Epithelial cell of prostate (primary cell): ENCODE measurements at places on chromosomes 12 and 14.

- DNase-seq, result no peak
Observed at GRCh38 chr14:104983231-104983721, 2.3 kb upstream of the CLBA1 start.

DNA sequence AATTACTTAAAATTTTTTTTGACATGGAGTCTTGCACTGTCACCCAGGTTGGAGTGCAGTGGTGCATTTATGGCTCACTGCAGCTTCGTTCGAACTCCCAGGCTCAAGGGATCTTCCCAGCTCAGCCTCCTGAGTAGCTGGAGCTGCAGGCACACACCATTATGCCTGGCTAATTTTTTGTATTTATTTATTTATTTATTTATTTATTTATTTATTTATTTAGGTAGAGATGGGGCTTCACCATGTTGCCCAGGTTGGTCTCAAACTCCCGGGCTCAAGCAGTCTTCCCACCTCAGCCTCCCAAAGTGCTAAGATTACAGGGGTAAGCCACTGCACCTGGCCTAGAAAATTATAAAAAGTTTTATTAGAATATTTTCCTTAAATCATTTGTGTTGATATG is 73.6 kb downstream of the DACT1 start:
- DNase-seq, result no peak

- DNase-seq, result peak; percentile 2
Observed at GRCh38 chr14:81946834-81947798, 413.5 kb upstream of the SEL1L start.

DNA sequence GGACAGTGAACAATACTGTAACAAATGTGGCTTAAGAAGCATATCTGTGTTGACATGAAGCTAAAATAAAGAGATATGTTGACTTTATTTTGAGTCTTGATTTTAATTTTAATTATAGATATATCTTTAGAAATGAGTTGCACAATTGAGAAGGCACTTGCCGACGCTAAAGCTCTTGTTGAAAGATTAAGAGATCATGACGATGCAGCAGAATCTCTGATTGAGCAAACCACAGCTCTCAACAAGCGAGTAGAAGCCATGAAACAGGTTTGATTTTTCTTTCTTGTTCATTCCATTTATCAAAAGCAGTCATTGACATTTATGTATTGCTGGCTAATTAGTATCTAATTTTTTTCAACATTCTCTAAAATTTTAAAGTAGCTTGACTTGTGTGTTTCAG is 15.8 kb downstream of the FGFR1OP2 start:
- DNase-seq, result no peak

- DNase-seq, result no peak
Observed at GRCh38 chr12:53664191-53664590, 11.7 kb downstream of the ATP5MC2 start.

DNA sequence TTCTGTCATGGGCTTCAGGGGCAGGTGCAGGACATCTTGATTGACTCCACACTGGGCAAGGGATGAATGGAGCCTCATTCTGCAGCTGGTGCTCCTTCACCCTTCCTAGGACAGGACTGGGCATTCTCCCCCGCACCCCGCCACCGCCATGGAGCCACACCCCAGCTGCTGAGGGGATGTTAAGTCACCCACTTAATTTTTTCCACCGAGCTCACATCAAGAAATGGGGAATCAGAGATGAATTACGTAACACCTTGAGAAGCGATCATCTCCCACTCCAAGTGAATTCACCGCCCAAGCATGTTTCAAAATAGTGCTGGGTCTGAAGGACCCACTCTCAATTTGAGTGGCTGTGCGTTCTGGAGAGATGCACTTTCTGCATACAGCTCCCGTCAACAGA is 94.2 kb downstream of the EML1 start:
- no peak for DNase-seq

DNA sequence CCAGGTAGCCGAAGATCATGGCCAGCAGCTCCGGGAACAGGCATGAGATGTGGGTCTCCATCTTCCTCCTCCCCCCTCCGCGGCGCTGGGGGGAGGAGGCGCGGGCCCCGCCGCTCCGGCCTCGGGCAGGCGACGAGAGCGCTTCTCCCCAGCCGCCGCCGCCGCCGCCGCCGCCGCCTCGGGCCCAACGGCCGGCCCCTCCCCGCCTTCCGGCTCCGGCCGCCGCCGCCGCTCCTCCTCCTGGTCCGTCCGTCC is 448 bp downstream of the FBXL14 start:
- no peak for DNase-seq

DNA sequence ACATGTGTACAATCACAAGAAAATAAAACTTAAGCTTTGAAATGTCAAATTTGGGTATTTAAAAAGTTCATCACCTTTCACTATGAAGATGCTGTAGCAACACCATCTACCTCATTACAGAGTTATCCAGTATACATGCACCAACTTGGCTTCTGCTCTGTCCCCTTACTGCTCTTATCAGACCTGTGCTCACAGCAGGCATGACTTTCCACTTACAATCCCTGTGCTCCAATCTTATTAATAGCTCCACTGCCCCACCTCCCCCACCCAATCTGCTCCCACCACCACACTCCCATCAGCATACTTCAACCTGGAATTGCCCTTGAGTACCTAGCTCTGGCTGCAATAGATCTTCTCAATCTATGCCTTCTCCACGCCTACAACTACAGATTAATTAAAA is 13.3 kb downstream of the GALC start:
- no peak for DNase-seq

- DNase-seq, result no peak
Observed at GRCh38 chr12:42332301-42333285, 6.6 kb downstream of the PPHLN1 start.

DNA sequence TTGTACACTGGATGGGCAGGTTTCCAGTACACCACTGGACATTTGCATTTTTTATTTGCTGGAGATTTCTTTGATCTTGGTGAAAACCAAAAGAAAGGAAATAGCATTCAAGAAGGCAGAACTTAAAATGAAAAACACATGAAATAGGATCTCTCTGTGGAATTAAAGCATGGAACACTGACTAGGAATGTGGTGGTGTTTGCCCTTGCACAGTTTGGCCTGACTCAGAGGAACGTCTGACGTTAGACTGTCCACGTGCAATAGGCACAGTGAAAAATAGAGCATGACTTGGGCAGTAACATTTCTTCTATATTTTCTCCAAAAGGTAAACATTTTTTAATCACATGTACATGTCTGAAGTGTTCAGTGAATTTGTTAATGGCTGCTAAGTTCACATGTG is 474.1 kb upstream of the PRICKLE1 start:
- no peak for DNase-seq

- no peak for DNase-seq
Observed at GRCh38 chr12:13627536-13627935, 353.9 kb downstream of the GRIN2B start.
